Activated T-cell treated with anti-CD3 and anti-CD28 coated beads, Interleukin-2, amount 50 U/mL, for 72 hours (primary cell): ENCODE measurements at places on chromosomes 1 and 21.

GRCh38 chr1:229230140-229230892 lies 40.6 kb upstream of the RAB4A start:
- DNase-seq, result no peak

DNA sequence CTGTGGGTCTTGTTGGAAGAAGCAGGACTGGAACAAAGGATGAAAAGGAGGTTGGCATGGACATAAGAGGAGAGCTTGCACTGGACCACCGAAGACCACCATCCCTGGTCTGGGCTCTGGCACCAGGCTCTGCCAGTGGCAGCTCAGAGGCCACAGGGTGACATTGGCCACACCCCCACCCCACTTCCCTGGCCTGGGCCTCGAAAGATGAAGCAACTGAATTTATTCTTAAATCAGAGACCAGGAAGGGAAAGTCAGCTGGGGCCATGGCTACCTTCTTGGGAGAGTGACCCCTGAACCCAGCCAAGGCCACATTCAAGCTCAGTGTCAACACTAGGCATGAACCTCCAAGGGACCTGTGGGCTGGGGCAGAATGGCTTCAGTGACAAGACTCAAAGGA lies 4.0 kb downstream of the KLHDC7A start:
- no peak for DNase-seq

- DNase-seq, result no peak
These were observed 117.3 kb upstream of the IRF2BP2 start for GRCh38 chr1:234727018-234727940.

DNA sequence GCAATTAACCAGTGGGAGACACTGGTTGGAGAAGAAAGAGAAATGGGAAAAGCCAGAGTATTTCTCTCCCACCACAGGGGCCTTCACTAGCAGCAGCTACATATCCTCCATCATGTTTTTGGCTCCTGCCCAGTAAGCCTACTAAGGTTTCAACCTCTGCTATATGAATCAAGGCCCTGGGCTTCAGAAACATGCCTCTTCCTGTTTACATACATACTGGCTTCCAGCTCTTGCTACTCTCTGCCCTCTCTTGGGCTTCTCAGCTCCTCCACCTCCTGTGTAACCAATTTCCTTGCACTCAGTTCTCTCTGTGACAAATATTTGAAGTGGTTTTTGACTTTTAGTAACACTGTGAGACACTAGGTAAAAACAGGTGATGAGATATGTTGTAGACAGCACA lies 80.8 kb downstream of the LRRC7 start:
- peak; percentile 3 for DNase-seq

GRCh38 chr1:6049419-6049818 lies 3.7 kb downstream of the KCNAB2 start:
- no peak for DNase-seq

- DNase-seq, result no peak
These were observed 60.0 kb upstream of the SSX2IP start for GRCh38 chr1:84750110-84750730.

DNA sequence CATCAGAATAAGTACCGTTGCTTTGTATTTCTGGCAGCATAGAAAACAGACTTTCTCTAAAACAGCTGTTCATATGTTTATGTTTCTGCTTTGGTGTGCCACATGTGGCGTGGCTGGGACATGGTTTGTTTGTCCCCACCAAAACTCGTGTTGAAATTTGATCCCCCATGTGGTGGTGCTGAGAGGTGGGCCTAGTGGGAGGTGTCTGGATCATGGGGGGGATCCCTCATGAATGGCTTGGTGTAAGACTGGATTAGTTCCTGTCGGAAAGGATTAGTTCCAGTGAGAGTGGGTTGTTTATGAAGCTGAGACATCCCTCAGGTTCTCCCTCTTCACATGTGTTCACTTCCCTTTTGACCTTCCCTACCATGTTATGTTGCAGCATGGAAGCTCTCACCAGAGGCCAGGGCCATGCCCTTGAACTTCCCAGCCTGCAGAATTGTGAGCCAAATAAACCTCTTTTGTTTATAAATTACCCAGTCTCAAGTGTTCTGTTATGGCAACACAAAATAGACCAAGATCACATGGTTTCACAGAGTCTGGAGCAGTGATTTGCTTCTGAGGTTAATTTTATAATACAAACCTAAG lies 17.9 kb upstream of the H3-3A start:
- no peak for DNase-seq

DNA sequence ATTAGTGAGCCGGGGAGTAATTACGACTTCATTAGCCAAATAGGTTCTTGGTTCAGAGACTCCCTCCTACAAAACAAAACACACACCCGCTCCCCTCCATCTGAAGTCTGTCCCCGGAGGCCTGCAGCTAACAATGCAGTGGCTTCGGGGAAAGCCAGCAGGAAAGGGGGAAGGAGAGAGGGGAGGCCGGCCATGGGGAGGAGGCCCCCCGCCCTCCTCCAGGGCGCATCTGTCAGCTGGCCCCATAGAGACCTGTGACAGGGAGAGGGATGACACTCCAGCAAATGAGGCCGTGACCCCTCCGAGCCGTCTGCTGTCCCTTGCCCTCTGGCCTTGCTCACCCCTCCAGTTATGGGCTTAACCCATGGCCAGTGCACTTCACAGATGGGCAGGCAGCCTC lies 12.1 kb upstream of the CNTN2 start:
- no peak for DNase-seq

GRCh38 chr1:207218512-207219362 lies 102.7 kb upstream of the CD55 start:
- no peak for DNase-seq

DNA sequence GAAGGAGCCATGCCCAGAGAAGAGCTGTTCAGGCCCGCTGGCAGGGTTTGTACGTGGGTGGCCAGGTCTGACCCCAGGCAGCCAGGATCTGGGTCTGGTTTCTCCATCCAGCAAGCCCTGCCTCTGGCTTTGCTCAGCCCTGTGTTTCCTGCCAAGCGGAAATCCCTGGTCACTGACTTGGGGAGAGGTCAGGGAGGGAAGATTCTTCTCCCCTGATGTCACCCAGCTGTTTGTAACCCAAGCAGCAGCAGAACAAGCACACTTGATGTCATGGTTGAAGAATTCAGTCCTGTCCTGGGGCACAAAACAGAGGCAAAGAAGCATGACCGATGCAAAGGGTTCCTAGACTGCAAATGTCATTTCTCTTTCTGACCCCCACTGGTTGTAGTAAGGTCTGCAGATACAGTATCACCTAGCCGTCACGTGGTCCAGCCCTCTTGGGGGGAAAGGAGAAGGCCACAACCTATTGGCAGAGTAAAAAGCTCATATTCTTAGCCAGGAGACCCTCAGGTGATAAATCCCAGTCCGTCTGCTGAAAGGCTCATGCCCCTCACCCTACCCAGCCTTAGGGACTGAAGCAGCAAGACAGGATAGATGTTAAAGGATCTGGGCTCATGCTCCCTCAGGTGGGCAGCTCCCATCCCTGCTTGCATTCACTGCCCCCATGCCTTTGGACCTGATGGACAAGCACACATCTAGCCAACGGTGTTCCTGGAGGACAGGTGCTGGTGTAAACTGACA lies 120.9 kb downstream of the SYT2 start:
- no peak for DNase-seq

DNA sequence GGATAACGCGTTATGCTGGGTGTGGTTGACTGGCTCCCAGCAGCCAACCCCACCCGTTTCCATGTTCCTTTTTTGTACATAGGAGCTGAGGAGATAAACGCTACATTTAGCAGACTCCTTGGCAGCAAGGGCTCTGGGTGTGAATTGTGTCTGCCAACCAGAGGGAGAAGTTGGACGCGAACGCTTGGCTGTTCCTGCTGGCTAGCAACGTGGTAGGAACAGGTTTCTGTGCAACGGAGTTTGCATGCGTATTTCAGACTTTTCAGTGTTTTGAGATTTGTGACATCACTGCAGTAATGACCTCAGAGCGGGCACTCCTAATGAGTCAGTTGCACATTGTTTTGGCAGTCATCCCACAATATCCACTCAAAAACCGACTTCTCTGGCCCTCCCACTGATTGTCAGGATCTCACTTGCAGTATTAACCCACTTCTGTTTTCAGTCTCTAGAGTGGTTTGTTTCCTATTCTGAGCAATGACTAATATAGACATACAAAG lies 98.7 kb upstream of the RGS1 start:
- DNase-seq, result peak; percentile 5

- DNase-seq, result no peak
These were observed 145.6 kb downstream of the ZZZ3 start for GRCh38 chr1:77536813-77537212.

- DNase-seq, result no peak
These were observed 109.8 kb upstream of the WARS2 start for GRCh38 chr1:119250299-119250698.

GRCh38 chr1:65817891-65818290 lies 25.2 kb downstream of the PDE4B start:
- no peak for DNase-seq

- no peak for DNase-seq
These were observed 31.8 kb upstream of the RBM15 start for GRCh38 chr1:110307239-110307974.

DNA sequence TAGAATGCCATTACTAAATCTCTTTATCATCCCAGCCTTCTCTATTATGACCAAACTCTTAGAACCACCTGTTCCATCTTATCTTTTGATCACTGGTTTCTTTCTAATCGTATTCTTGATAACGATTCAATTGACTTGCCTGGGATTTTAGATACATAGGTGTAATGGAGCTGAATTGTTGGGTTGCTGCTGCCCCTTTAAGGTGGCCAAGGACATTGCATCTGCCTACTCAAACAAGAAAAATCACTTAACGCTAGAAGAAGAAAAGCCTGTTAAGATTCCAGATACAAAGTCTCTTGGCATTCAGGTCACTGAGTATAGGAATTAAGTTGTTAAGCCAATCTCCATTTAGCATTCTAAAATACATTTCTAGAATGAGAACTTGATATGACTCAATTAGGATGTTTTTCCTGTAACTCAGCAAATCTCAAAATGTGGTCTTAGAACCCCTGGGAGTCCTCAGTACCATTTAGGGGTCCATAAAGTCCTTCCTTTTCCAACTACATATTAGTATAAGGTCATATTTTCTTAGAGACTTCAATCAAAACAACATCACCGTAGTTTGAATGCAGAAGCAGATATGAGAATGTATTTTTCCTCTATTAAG lies 12.4 kb downstream of the NEXN start:
- peak; percentile 6 for DNase-seq

DNA sequence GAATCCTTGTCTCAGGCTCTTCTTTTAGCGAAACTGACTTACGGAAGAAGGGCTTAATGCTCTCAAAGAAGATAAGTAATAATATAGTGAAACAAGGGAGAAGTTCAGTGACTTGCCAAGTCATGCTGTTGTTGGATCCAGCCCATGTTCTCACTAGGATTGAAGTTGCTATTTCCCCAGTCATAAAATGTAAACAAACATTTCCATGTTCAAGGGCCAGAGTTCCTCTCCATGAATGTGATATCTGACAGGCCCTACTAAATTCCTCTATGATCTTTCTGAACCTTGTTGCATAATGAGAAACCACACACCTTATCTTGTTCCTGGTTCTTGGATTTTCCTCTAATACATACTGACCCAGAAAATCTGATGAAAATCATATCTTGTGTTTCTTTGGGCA lies 876.5 kb upstream of the B3GALT2 start:
- DNase-seq, result no peak

- no peak for DNase-seq
These were observed 68.7 kb downstream of the KCTD3 start for GRCh38 chr1:215635827-215636226.

- no peak for DNase-seq
These were observed 39.6 kb downstream of the SLC19A1 start for GRCh38 chr21:45502600-45502999.
